Hematopoietic multipotent progenitor cell treated with erythropoietin and hydrocortisone succinate and interleukin-3 and kit ligand, for 6 days (in vitro differentiated cells): ENCODE measurements at places on chromosomes 3 and 15.

GRCh38 chr3:95172164-95172943, 1109.5 kb downstream of the NSUN3 start:
- no peak for DNase-seq

DNA sequence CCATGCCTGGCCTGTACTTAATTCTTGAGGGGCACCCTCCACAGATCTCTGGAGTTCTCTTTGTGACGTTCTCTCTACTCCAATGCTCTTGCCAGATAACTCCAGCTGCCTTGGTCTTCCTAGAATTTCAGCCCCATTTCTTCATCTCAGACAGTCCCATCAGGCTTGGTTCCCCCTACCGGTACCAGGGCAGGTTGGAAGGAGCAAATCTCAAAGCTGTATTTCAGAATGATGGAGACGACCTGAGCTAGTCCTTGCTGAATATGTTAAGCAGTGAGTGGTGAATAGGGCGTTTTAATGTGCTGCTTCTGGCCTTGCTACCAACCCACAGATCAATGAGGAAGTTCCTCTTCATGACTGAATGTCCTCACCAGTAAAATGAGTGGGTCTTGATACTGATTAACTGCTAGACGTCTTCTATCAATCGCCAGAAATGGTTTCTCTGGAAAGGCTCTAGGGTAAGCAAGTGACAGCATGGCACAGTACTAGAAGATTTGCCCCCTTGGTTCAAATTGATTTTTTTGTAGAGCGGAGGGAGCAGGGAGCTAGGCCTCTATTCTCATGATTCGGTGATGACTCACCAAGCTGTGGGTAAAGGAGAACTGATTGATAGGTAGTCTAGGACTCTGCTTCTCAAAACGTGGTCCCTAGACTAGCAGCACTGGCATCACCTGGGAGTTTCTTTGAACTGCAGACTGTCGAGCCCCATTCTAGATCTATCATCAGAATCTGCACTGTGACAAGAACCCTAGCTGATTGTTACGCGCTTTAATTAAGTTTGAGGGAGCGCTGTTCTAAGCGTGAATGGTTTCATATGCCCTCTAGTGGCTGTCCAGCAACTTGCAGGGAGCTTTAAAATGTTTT, 67.8 kb downstream of the UBP1 start:
- DNase-seq, result peak; percentile 86

DNA sequence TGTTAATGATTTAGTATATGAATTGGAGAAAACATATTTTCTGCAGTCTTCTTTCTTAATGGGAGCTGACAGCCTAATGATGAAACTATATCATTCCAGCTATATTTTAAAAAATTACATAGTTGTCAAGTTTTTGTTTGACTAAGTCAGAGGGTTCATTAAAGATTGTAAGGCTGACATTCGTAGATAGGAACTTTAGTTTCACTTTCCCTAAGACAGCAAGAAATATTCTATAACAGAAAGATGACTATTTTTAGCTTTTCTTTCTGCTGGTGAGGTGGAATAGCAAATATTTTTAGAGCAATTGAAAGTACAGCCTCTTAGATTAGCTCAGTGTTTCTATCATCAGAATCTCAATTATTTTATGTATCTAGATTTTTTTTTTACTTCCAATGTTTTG, 60.2 kb downstream of the PIAS1 start:
- peak; percentile 60 for DNase-seq

- DNase-seq, result no peak
Observed at GRCh38 chr3:184355261-184356040, 6.0 kb downstream of the CLCN2 start.

GRCh38 chr3:38649500-38650247, at the start of gene SCN5A:
SCN5A (minus strand) TSS chr3:38649687; CDS start chr3:38633307, 16,380 bp downstream.
- peak; percentile 63 for DNase-seq
